Ascending aorta (tissue), 2 donors: ENCODE measurements at places on chromosomes 7 and 10. TPM values are rescaled to one million over a fixed set of nuclear protein-coding genes. Genes with fewer than 3 reads are reported as not detected.
A peak's percentile ranks its signal among the peaks of the same experiment; 100 is the strongest.

DNA sequence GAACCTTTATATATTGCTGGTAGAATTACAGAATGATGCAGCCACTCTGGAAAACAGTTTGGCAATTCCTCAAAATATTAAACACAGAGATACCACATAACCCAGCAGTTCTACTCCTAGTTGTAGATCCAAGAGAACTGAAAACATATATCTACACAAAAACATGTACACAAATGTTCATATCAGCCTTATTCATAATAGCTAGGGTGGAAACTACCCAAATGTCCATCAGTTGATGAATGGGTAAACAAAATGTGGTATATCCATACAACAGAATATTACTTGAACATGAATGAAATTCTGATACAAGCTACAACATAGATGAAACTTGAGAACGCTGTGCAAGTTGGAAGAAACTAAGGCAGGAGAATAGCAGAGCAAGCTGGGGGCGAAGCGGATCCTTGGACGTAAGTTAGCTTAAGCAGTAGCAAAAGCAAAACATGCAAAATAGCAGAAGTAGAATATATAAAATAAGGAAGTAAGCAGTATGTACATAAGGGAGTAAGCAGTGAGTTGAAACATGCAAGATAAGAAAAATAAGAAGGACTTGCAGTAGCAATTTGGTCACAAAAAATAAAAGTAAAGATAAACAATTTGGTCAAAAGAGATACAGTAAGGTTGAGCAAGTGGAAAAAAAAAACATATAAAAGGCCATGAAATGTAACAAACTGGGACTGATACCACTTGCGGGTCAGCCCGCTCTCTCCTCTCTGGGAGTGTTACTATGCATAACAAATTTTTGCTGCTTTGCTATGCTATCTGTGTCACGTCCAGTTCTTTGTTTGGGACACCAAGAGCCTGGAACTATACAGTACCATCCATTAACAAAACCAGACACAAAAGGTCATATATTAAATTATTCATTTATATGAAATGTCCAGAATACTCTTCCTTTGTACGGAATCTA is 18.0 kb upstream of the HILPDA start:
- no peak for DNase-seq

DNA sequence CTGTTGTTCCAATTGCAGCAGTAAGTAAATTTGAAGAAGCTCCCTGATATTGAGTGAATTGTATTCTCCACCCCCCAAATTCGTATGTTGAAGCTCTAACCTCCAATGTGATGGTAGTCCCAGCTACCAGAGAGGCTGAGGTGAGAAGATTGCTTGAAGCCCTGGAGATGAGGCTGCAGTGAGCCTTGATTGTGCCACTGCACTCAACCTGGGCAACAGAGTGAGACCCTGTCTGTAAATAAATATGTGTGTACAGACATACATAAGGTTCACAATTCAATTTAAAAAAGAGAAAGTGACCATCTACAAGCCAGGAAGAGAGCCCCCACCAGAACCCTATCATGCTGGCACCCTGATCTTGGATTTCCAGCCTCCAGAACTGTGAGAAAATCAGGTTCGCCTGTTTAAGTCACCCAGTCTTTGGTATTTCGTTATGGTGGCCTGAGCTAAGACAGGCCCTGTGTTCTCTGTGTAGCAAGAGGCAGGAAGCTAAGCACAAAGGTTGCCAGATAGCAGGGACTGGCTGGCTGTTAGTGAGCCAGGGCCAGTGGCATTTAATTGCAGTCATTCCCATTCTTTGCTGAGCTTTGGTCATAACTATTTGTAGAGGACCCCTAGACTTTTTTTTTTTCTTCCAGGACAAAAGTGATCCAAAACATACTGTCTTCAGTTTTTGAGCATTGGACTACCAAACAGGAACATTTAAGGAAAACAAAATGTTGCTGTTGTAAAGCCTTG is 45.6 kb downstream of the AUTS2 start:
- no peak for DNase-seq

DNA sequence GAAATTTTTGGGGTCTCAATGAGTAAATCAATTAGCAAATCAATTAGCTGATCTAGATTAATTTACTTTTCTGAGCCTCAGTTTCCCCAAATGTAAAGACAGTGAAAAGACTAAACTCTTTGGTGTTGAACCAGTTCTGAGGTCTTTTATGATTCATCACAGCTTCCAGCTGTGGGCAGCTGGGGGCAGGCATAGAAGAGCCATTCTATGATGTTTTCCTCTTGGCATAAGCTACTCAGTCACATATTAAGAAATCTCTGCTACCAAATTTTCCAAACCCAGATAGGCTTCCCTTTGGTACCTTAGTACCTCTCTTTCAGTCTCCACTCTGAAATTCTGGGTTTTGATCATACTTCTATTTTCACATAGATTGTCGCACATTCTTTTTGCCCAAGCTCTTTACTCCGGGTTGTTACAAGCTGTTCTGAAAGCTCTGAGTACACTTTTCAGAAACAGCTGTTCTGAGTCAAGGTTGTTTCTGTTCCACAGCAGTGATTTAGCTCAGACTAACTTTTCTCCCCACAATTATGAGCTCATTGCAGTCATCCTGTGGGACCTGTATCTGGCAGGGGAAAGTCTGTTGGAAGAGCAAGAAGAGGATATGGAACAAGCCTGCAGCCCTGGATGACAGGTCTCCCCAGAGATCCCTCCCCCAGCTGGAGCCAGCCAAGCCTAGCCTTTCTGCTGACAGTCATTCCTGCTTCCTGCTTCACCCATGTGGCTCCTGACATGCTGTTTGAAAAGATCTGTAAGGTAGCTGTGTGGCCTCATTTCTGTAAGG is 599.6 kb upstream of the GHITM start:
- peak; percentile 69 for DNase-seq

DNA sequence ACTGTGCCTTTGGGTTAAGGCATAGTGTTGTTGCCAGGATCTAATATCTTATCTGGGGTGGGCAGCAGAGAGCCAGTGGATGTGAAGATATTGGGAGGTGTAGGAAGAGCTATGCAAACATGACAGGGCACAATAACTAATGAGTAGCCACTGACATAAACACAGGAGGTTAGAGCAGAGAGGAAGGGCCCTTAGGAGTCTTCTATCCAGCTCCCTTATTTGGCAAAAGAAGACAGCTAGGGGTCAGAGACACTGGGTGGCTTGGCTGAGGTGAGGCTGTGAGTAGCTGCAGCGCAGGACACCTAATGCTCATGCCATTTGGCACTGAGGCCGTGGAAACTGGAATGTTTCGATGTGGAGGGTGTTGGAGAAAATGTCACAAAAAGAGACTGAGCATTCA is 176.3 kb upstream of the TCF7L2 start:
- DNase-seq: no peak

The TUBB8 gene
- not detected for total RNA-seq

DNA sequence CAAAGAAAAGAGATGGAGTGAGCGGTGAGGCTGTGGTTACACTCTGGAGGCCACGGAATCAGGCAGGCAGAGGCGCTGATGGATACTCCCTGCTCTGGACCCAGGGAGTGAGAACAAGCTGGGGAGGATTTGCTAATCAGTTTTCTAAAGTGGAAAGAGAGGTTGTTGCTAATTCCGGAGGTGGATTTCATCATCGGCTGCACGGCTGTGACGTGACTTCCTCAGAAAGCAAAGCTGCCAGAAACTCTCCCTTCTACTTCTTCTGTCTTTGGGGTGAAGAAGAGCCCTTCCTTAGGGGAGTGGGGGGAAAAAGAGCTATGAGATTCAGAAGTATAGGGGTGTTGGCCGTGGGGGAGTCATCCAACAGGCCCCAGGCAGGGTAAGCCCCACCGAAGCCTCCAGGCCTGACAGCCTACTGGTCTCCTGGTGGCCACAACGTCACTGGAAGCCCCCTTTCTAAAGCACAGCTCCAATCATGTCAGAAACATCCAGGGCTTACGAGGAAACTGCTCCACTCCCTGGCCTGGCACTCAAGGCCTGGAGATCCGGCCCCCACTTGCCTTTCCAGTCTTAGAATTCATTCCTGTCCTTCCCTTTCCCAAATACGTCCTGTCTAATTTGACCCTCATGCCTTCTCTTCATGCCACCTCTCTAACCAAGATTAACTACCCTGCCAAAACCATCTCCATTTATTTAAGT is 114.5 kb downstream of the HIP1 start:
- DNase-seq: peak; percentile 18

DNA sequence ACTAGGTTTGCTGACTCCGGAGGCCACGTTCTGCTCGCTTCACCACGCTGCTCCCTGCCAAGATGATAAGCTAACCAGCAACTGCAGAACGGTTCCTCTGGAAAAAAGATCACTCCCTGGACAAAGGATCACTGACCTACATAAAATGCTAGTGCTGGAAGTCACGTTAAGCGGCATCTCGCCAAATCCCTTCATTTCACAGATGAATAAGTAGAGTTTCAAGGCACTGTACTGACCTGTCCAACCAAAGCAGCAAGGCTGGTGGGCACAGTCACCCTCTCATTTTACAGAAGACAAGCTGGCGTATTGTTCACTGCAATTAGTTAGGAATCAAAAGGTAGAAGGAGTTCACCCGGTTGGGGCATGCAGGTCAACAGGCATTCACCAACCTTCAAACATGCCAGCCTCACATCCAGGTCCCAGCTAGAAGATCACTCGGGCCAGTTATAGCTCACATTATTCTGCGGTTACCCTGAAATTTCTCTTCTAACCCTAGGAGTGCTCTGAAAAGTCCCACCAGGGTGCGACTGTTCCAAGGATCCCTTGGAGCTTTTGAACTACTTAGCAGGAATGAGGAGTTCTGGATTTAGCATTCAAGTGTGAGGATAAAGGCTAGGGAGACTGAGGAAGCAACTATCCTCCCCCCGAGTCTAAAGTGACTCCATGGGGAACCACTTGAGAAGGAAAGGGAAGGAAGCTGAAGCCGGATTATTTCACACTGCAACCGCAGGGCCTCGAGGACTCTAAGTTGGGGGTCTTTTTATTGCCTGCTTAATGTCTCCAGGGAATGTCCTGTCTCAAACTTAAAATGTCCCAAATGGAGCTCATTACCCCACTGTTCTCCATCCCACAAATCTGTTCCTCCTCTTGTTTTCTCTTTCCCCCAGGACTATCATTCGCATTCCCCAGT is 32.8 kb downstream of the HIPK2 start:
- DNase-seq: no peak

The ACTL6B gene
- total RNA-seq: not detected

GRCh38 chr10:33455029-33455428 is 120.6 kb upstream of the NRP1 start:
- DNase-seq: no peak

DNA sequence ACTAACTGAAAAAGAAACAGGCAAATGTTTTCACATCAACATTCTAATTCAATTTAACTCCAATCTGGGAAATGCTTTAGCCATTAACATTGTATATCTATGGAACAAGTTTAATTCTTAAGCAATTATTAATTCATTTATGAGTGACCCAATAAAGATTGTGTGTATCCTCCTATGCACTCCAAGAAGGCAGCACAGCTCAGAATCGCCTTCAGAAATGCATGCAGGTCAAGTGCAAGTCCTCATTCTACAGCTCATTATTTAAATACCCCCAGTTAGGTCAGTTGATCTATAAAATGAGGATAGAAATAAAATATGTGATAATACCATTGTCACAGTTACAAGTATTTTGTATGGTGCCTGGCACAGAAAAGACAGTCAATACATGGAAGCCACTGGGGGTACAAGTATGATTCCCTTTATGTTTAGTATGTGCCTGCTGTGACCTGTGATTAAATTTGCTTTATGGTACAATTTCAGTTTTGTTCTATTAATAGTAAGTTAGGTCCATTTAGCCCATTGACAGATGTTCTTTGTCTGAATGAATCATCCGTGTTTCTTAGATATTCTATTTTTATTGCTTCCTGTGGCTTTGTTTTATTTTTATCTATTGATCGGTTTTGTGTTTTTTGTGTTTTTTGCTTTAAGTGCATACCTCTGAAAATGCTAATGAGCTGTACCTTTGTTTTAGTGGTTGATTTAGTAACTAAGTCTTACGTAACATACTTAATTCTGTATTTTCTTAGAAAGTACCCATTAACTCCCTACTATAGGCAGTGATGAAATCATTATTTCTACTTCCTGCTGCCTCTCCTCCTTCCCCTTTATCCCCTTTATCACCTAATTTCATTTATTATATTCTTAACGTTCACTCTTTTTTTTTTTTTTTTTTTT is 42.8 kb downstream of the CPXM2 start:
- DNase-seq: no peak

DNA sequence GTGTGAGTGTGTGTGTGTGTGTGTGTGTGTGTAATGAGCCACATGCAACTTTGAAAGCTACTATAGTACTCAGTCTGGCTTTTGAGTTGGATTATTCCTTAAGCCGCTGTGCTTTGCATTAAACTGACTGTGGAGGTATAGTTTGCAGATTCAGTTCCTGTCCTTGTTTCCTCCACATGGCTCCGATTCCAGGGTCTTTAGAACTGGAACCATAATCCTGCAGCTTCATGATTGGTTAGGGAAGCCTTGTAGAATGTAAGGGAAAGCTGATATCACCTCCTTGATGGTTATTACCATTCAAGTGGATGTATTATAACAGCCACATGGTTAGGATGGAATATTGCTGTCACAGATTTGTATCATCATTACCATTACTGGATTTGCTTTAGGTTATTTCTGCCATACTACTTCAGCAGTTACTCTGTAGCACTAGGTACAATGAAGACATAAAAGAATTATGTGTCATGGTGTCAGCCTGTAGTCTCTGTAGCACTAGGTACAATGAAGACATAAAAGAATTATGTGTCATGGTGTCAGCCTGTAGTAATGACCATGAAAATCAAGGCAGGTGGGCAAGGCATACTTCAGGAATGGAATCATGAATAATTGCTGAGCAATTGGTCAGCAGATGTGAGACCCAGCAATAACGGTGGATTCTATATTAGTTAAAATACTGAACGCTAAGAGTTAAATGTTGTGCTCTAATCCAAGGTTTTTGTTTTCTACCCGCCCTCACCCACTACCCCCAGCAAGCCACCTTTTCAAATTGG is 275.1 kb upstream of the FZD1 start:
- DNase-seq: no peak

GRCh38 chr7:155931396-155932085 is 119.3 kb upstream of the SHH start:
- no peak for DNase-seq

DNA sequence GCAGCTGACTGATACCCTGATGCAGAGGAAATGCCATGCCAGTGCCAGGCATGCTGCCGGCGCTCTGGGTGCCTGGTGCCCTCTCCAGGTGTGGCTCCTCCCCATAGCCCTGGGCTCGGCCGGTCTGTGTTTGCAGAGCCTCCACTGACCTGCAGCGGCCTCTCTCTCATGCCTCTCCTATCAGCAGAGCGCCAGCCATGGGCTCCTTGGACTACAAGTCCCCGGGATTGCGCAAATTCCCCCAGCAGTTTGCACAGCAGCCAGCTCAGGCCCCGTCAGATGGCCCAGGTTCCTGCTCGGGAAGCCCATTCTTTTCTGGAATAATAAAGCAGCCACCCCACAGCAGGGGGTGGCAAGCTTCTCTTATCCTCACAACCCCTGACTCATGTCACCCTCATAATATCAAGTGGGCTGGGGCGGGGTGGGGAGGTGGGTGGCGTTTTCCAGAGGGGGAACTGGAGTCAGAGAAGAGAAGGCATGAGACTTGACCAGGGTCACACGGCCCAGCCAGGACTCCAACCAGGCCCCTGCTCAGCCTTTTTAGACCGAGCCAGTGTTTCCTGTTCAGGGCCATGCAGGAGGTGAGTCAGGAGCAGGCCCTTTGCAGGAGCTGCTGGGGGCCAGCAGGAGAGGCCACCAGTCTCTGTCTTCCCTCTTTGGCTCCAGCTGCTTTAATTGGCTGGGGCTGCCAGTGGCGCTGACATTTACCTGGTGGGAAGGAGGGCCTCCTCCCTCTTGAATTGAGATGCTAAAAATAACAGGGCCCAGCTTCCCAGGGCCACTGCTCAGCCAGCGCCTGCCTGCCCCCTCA is 58.6 kb downstream of the ZMIZ1 start:
- DNase-seq: no peak
